ENCODE measurements at places on chromosomes 16 and 17. TPM values are rescaled to one million over a fixed set of nuclear protein-coding genes. Genes with fewer than 3 reads are reported as not detected.
A peak's percentile ranks its signal among the peaks of the same experiment; 100 is the strongest.

TBC1D3 gene
- not detected for total RNA-seq

- no peak for ATAC-seq
These were observed 1.6 kb downstream of the RPL13 start for GRCh38 chr16:89561884-89562599.

GRCh38 chr16:4386451-4386805 is 14.8 kb downstream of the VASN start:
- no peak for ATAC-seq

GNG13 gene
- not detected for total RNA-seq

- ATAC-seq: no peak
These were observed 4.7 kb upstream of the CHD3 start for GRCh38 chr17:7883781-7884386.

GRCh38 chr16:54939029-54939346 is 8.3 kb downstream of the IRX5 start:
- ATAC-seq: no peak

GRCh38 chr16:64470916-64471315 is 650.9 kb downstream of the CDH11 start:
- no peak for ATAC-seq

DNA sequence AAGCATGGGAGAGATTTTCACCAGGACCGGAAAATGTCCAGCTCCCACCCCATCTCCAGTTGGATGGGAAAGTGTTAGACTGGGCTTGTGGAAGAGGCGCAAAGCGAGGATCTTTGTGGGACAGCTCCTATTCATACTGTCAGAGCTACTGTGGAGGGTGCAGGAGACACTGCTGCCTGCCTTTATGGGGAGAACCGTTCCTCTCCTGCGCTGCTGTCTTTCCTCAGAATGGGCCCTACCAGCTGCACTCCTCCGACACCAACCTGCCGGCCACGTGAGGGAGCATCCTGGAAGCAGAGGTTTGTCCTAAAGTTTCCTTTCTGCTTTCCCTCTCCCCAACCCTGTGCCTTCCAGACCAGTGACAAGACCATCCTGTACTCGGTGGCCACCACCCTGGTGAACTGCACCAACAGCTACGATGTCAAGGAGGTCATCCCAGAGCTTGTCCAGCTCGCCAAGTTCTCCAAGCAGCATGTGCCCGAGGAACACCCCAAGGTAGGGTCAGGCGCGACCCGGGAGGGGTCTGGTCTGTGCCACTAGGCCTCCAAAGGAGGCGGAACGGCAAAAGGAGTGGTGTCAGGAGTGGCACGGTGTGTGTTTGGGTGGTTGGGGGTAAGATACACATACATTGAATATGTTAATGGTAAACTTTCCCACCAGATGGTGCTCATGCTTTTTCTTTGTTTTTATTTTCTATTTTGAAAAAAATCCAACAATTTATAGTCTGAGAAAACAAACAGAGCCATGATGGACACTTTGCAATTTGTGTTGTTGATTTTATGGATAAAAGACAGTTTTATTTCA is 23.0 kb downstream of the SLC35G3 start:
- ATAC-seq: no peak

DNA sequence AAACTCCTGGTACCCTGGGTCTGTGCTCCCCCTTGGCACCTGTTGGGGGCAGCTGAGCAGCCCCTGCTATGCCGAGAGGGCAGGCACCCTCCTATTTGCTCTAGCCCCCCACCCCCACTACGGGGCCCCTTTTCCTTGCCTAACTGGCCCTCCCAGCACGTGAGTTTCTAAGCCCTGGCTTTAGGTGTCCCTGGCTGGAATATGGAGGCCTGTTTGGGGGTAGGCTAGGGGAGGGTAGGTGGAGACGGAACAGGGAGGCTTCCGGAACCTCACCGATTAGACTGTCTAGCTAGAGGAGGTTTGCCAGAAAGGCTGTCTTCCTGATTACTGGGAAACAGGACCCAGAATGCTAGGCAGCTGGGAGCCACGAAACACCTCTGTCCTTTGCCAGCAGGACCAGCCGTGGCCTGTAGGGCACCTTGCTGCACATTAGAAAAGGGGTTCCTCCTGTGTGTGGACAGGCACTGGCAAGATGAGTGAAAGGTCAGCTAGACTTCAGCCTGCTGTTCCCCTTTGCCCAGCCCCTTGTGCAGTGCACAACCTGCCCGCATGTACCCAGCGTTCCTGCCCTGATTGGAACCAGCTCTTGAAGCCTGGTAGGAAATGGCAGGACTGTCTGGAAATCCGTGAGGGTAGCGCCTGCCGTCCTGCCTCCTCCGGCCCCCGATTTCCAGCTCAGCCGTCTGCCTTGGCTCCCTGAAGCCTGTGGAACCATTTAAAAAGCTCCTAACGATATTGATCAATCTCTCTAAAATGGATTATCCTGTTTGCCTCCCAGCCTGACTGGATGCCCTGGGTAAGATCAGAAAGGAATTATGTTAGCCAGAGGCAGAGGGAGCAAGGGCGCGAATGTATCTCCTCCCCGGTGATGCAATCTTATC is 83.4 kb upstream of the GSE1 start:
- no peak for ATAC-seq

DNA sequence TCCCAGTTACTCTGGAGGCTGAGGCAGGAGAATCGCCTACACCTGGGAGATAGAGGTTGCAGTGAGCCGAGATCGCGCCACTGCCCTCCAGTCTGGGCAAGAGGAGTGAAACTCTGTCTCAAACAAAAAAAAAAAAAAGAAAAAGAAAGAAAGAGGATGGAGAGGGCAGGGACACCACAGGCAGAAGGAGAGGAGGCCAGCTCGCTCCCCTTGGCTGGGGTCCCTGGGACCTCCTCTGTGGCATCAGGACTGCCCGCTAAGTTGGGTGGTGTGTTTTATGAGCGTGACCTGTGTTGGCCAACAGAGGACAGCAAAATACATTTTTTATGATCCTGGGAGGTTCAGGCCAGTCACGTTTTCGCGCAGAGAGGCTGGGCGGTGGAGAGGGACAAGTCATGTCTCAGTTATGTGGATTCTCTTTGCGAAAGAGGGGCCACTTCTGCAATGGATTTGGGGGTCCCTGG is 229.6 kb downstream of the MRTFB start:
- peak; percentile 70 for ATAC-seq

CLEC19A gene
- 0.49 TPM for total RNA-seq

DNA sequence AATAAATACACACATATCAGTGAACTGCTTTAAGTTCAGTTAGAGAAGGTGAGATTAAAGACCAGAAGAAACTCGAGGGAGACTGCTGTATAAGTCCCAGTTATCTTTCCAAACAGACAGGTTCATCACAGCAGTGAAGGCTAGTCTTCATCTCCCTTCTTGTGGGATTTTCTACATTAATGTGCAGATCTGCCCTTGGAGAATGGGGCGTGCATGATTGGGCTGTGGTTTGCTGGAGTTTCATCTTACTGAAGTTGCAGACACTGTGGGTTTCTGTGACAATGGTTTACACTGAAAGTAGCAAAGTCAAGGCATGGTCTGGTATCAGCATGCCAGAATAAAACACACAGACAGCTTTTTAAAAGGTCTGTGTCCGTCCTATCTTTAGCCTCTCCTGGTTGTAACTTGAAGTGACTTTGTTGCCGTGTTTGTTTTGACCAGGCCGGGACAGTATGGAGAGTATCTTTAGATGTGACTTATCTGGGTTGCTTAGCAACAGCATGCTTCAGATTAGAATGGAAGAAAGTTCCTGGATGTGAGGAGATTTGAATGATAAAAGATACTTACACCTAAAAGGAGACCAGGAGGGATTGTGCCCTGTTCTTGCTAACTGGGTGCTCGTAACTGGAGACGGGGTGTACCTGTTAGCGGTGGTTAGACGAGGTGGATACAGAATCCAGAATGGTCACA is 16.1 kb downstream of the NAA60 start:
- ATAC-seq: no peak

DNA sequence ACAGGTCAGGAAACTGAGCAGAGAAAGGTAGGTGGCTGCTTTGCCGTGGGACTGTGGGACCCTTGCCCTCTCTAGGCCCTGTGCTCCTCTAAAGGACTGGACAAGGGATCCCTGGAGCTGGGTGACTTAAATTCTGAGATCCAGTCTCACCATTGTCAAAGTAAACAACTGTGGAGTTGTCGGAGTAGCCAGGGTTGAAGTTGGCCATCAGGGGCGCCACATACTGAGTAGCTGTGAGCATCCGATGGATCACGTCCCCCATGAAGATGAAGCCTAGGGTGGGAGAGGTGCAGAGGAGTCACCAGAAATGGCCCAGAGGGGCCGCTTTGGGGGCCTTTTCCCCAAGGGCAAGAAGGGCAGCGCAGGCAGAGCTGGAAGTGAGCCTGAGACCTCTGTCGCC is 43.5 kb downstream of the PLXDC1 start:
- no peak for ATAC-seq

- no peak for ATAC-seq
These were observed 40.4 kb upstream of the NOS2 start for GRCh38 chr17:27840688-27841087.

- no peak for ATAC-seq
These were observed 9.9 kb upstream of the EDC4 start for GRCh38 chr16:67862623-67863583.

MYL4 gene
- total RNA-seq: not detected

- ATAC-seq: no peak
These were observed 5.5 kb downstream of the DLX3 start for GRCh38 chr17:49989518-49989880.

FOXN1 gene
- total RNA-seq: 0.06 TPM

DNA sequence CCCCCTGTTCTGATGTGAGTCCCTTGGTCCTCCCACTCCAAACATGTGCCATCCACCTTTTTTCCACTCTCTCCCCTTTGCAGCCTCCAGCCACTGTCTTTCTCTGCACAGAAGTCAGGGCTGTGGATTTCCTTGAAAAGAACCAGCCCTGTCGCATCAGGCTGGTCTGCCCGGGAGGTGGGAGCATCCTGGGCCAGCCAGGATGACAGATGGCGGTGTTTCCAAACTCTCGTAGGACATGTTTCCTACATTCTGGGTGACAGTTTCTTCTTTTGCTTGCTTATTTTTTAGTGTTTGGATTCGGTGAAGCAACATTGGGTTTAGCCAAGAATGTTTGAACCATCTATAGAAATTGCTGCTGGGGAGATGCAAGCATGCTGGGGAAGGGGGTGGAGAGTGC is 100.8 kb downstream of the CCDC182 start:
- ATAC-seq: no peak

DNA sequence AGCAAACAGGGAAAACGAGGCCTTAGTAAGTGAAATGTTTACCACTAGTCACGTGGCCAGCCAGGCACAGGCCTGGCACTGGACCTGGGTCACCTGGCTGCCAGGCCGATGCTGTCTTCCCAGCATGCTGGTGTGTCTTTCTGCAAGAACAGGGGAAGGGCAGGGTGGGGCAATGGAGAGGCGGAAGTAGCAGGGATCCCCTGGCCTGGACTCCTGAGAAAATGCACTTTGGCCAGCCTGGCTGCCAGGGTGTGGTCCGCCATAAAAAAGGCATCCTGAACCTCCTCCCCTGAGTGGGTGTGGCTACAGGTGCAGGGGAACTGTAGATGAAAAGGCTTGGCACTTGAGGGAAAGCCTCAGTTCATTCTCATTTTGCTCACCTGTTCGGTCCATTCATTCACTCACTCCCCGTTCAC is 1.0 kb upstream of the ANKRD40CL start:
- no peak for ATAC-seq

CFAP119 gene
- 9.3 TPM for total RNA-seq

AOC3 gene
- total RNA-seq: 0.63 TPM

CEP295NL gene
- 0.53 TPM for total RNA-seq

- ATAC-seq: no peak
These were observed 702 bp downstream of the SPN start for GRCh38 chr16:29663807-29664090.

DNA sequence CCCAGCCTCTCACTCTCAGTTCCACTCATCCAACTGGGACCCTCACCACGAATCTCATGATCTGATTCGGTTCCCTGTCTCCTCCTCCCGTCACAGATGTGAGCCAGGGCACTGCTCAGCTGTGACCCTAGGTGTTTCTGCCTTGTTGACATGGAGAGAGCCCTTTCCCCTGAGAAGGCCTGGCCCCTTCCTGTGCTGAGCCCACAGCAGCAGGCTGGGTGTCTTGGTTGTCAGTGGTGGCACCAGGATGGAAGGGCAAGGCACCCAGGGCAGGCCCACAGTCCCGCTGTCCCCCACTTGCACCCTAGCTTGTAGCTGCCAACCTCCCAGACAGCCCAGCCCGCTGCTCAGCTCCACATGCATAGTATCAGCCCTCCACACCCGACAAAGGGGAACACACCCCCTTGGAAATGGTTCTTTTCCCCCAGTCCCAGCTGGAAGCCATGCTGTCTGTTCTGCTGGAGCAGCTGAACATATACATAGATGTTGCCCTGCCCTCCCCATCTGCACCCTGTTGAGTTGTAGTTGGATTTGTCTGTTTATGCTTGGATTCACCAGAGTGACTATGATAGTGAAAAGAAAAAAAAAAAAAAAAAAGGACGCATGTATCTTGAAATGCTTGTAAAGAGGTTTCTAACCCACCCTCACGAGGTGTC is 26.6 kb downstream of the STH start:
- peak; percentile 34 for ATAC-seq

DNASE1 gene
- total RNA-seq: 31.1 TPM

TBC1D3I gene
- total RNA-seq: 0.19 TPM

DNA sequence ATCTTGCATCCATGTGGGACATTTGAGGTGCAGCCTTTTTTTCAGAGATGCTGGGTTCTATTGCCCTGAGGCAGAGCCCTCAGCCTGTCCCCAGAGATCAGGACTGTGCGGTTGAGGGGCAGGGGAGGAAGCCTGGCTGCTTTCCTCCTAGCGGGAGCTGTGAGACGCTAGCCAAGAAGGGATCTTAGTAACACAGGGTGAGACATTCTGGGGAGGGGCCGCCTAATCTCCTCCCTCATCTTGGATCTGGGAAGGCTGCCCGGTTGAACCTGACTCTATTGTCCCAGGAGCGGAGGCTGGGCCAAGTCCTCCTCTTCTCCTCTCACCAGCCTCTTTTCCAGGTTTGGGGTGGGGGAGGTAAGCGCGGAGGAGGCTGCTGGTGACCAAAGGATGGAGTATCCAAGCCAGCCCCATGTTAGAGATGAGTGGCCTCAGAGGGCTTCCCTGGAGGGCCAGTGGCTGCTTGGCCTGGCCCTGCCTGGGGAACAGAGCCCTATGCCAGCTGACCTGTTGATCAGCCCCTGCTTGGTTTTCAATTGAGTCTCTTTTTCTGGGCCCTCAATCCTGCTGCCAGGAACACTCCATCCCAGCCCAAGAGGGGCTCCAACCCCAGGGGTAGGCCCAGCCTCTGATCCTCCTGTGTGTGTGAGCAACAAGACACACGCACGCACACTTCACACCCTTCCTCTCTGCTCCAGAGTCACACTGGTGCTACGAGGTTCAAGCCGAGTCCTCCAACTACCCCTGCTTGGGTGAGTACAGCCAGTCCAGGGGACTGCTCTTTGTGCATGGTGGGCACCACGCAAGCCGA is 5.0 kb downstream of the CA4 start:
- ATAC-seq: no peak

Data from motor neuron (in vitro differentiated cells).